B cell (primary cell): ENCODE measurements at places on chromosomes 3 and 15. TPM values are rescaled to one million over a fixed set of nuclear protein-coding genes. Genes with fewer than 3 reads are reported as not detected.

The NR1I2 gene
- total RNA-seq = 0.30 and 0.73 TPM in 2 replicates

The ACTR8 gene
- total RNA-seq = 42.0 and 45.9 TPM in 2 replicates

The FRMD5 gene
- not detected in 2 replicates for total RNA-seq

The A4GNT gene
- not detected in 2 replicates for total RNA-seq

The WDR93 gene
- total RNA-seq = 0.12 and 0.29 TPM in 2 replicates

The CLEC3B gene
- total RNA-seq = 0.34 TPM in 1 of 2 replicates, not detected in the other

The PDZRN3 gene
- total RNA-seq = not detected in 2 replicates

The DNAJA4 gene
- total RNA-seq = 16.9 and 20.0 TPM in 2 replicates

The CCDC33 gene
- total RNA-seq = not detected in 2 replicates

The IGSF11 gene
- total RNA-seq = not detected in 2 replicates

The DOCK3 gene
- total RNA-seq = 0.17 and 0.30 TPM in 2 replicates

The ARHGAP11A gene
- total RNA-seq = 3.3 and 6.0 TPM in 2 replicates

The XYLB gene
- 0.63 and 0.71 TPM in 2 replicates for total RNA-seq
